NCI-H2107 (cell line): ENCODE measurements at places on chromosomes 1 and 21.
A peak's percentile ranks its signal among the peaks of the same experiment; 100 is the strongest.

GRCh38 chr1:8497210-8497819, 179.4 kb downstream of the SLC45A1 start:
- DNase-seq, result no peak

DNA sequence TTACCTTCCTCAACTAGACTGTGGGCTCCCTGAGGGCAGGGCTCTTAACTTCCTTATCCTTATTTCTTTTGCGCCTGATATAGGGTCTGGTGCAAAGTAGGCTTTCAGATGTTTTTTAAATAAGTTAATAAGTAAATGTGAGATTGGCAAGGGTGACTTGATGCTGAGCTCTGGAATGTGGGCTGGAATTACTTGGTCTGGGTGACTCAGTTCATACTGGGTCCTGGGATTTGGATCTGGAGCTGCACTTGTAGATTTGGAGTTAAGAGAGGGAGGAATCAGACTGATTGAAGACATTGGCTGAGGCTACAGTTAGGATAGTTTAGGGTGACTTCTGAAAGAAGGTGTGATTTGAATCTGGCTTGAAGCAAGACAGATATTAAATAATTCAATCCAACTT, 190.9 kb downstream of the GIPC2 start:
- DNase-seq, result no peak

DNA sequence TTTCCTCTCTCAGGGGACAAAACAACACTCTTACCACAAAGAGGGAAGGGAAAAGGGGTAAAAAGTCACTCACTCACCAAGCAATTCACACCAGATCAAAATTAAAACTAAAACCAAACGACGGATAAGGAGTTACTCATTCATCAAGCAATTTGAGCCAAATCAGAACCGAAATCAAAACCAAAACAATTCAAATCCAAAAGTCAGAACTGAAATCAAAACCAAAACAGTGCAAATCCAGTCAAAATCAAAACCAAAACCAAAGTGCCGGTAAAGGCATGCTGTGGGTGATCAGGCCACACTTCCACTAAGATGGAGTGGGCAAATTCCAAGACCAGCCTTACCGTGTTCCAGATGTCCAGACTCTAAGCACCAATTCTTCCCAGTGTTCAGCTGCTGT, 717.9 kb downstream of the AMY1C start:
- no peak for DNase-seq

DNA sequence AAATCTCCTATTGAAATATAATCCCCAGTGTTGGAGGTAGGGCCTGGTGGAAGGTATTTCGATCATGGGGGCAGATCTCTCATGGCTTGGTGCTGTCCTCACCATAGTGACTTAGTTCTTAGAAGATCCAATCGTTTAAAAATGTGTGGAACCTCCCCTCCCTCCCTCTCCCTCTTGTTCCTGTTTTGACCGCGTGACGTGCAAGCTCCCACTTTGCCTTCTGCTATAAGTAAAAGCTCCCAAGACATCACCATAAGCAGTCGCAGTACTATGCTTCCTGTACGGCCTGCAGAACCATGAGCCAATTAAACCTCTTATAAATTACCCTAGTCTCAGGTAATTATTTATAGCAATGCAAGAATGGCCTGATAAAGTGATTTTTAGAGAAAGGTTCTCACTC, 10.9 kb upstream of the RGS2 start:
- no peak for DNase-seq

DNA sequence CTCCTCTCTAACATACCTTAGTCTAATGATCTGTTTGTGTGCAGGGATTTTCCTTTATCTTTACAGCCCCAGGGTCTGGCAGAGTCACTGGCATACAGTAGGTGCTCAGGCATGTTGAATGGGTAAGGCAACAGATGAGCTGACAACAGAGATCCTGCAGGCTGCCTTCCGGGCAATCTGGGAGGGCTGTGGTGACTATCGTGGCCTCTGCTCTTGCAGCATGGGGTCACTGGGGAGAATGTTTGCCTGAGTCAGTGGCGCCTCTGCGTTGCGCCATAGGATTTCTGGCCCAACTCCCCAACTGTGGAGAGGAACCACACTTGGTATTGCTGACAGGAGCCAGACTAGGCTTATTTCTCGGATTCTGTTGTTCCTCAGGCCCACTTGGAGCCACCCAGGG, 93.8 kb downstream of the LAMC2 start:
- no peak for DNase-seq

DNA sequence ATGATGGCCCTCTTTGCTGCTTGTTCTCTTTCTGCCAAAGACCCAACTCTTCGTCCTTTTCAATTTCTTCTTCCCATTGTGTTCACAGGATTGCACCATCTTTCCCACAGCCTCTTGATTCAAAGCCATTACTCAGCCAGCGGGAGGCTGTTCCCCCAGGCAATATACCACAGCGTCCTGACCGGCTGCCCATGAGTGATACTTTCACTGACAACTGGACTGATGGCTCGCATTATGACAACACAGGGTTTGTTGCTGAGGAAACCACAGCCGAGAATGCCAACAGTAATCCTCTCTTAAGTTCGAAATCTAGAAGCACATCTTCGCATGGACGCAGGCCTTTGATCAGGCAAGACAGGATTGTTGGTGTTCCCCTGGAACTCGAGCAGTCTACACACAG, 167.4 kb downstream of the LRRC40 start:
- no peak for DNase-seq

DNA sequence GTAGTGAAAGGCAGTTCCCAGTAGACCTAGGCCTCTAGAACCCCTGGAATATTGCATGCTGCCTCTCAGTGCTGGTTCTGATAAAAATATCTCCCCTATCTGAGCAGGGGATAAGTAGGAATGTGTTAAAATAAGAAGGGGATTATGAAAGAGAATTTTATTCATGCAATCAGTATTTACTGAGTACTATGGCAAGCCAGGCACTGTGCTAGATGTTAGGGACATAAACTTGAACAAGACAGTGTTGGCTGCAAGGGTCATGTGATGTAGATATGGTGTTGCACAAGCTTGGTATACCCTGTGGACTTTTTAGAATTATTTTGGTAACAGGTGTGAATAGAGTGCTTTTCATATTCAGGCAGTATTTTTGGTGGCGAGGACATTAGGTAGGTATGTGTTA, 23.6 kb downstream of the NOS1AP start:
- no peak for DNase-seq

GRCh38 chr1:22529901-22530621, 33.2 kb upstream of the EPHA8 start:
- no peak for DNase-seq

DNA sequence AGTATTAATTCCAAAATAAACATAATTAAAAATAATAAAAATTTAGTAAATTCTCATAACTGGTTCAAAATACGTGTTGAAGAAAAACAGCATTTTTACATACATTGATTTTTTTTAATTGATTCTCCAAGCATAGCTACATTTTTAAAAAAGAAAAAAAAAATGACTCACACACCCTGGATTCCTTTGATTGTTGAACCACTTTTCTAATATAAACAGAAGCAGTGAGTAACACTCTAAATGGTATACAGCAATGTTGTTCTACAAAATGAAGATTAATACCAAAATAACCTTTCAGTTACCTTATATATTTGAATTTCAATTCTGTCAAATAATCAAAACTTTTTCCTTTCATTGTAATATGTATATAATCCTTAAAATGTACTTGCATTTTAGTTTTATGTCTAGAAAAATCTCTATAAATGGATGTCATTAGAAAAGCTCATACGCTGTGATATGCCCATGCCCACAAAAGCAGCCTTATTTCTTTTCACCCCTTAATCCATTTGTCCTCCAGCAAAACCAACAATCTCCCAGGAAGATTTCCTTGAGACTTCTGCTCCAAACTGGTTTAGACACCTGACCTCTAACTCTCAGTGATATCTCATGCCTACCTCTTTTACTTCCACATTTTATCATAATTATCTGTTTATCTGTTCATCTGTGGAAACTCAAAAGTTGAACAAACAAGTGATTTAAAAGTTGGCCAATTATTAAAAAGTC, 246.4 kb upstream of the NR5A2 start:
- no peak for DNase-seq

- DNase-seq, result no peak
These were observed 37.4 kb upstream of the NTPCR start for GRCh38 chr1:232912845-232913580.

- DNase-seq, result no peak
These were observed 5.8 kb upstream of the EPS8L3 start for GRCh38 chr1:109769330-109770078.

GRCh38 chr1:36590771-36591170, 108.1 kb upstream of the CSF3R start:
- no peak for DNase-seq

DNA sequence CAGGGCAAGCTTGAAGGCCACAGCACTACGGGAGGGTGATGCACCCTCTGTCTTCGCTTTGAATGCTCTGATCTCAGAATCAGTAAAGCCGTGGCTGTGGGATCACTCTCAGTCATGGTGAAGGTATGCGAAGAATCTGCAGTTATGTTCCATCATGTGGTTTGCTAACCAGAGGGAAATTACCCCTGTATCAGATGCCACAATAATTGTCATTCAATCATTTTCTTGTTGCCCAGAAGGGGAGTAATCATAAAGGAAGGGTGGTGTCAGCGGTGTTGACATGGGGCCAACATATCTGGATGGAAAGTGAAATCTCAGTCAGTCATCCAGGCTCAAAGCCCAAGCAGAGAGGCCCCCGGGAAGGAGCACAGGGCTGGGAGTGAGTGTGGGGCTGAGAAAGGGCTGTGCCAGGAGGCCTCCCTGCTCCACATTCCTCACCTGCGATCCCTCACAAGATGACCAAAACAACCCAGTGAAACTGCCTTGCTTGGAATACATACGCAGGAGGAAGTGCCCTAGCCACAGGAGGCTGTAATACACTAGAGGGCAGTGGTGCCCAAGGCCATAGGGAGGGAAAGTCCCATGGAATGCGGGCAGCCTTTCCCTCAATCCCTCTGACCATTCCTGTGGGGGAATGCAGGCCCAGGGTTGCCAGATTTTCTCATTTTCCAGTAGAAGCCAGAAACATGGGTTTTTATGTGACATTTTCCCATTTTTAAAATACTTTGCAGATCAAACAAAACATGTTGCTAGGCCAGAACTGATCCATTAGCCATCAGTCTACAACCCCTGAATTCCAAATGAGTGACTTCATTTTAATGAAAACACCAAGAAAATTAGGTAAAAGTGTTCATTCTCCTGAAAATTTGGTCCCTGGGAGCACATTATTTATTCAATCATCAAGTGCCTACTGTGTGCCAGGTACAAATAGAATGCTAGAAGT, 95.7 kb upstream of the VANGL1 start:
- DNase-seq, result no peak

- no peak for DNase-seq
These were observed 13.5 kb upstream of the ATP2B4 start for GRCh38 chr1:203612932-203613682.

DNA sequence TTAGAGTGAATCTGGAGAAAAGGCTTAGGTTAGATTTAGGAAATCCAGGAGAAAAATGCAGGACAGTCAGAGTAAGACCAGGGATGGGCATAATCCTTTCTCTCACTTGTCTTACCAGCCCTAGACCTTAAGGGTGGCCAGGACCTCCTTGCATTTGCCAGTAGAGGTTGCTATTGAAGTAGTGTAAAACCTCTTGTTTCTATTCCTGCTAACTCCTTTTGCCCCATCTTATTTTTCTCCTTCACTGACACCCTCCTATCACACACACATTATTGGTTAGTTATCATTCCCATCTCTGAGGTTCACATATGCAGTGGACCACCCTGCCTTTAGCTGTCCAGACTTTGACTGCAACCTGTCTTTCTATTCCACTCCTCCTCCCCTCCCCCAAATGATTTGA, 75.0 kb upstream of the MACF1 start:
- no peak for DNase-seq

DNA sequence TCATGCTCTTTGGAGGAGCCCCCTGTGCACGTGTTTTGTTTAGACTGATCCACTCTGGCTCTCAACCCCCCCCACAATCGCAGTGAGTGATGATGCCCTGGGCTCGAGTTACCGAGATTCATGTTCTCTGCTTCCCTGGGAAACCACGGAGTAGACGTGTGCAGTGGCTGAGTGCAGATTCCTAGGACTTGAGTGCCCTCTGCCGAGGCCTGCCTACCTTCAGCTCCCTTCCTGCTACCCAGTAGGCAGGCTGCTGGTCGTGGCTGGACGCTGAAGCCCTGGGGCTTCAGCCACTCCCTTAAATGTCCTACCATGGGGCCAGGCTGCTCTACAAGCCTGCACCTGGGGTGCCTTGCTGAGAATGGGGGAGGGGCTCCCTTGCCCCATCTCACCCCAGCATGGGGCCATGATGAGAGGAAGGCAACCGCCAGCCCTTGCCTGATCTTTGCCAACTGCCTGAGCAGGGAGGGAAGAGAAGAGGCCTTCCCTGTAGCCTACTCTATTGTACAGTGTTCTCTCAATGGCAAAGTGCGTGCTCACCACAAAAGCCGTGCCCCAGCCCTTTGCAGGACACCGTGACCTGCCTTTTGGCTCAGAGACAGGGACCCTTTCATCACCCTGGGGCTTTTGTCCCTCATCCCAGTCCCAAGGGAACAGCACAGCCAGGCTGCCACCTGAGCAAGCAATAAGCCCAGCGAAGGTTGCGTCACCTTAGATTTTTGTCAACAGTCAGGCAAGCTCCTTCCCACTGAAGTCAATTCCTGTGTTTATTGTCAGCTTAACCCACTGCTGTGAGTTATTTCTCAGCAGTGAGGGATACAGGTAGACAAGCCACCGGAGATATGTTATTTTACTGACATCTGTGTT, 4.1 kb upstream of the GRIK3 start:
- peak; percentile 99 for DNase-seq

DNA sequence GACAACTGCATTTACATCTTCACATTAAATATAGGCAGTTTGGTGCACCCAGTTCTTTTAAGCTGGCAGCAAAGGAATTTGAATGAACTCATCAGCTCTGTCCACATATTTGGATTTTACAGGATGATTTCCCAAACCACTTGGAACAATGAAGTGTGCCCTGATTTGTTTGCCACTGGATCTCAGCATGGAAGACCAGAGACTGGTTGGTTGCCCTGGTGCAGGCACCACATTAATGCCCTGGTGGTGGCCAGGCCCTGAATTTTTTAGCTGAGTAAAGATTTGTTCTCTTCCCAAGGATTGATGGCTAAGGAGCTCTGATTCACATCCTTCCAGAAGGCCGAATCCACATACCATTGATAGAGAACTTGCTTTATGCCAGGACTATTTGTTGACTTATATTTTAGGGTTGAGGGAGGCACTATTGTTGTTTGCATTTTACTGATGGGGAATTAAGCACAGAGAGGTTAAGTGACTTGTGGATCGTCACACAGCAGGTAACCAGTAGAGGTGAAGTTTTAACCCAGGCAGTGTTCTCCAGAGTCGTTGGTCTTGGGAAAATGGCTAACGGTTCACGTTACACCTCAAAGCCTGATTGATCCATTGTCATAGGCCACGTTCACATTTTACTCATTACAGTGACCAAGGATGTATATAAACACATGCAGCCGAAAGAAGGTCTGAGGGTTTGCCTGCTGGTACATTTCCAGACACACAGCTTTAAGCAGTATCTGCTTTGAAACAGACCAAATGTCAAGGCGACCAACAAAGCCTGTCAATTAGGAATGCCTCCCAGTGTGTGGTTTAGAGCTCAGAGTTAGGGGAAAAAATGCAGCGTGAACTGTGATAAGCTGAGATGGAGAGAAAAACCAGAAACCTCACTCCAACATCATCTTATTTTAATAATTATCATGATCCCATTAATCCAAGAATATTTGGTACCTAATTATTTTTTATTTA, 50.7 kb downstream of the KAZN start:
- DNase-seq, result no peak
